ENCODE measurements at places on chromosomes 16 and 17.

- no peak for DNase-seq
These were observed 542 bp downstream of the GUCY2D start for GRCh38 chr17:8002721-8003593.

GRCh38 chr17:80212962-80213642 lies 7.0 kb downstream of the SGSH start:
- DNase-seq, result no peak

DNA sequence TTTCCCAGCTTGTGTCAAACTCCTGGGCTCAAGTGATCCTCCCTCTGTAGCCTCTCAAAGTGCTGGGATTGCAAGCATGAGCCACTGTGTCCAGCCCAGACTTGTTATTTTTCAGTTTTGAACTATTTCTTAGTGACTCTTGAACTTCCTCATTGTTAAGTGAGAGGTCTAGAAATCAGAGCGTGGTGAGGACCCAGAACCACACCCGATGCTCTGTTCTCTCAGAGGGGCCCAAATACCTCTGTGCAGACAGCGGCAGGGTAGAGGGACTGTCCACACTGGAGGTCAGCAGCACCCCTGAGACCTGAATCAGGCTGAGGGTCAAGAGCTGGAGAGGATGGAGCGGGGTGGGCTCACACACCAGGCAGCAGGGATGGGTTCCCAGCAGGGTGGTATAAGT lies 47.7 kb upstream of the MEAK7 start:
- no peak for DNase-seq

DNA sequence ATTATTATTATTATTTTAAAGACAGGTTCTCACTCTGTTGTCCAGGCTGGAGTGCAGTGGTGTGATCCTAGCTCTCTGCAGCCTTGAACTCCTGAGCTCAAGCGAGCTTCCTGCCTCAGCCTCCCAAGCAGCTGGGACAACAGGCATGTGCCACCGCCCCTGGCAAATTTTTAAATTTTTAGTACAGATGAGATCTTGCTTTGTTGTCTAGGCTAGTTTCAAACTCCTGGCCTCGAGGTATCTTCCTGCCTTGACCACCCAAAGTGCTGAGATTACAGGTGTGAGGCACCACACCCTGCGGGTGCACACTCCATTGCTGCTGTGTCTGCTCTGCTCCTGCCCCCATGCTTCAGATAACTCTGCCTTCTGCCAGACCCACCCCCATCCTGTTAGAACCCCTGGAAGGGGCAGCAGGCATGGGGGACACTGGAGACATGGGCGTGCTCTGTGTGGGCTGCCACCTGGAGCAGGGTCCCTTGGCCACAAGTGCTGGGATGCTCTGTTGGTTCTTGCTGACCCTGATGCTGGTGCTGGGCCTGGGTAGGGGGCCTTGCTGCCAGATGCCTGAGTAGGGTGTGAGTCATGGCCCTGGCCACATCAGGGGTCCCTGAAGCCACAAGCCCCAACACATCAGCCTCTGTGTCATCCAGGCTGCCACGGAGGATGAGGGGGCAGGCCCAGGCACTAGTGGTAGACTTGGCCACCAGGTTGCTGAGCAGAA lies 2.6 kb downstream of the GGT6 start:
- DNase-seq, result no peak
